ENCODE measurements at places on chromosomes 12 and 14.

DNA sequence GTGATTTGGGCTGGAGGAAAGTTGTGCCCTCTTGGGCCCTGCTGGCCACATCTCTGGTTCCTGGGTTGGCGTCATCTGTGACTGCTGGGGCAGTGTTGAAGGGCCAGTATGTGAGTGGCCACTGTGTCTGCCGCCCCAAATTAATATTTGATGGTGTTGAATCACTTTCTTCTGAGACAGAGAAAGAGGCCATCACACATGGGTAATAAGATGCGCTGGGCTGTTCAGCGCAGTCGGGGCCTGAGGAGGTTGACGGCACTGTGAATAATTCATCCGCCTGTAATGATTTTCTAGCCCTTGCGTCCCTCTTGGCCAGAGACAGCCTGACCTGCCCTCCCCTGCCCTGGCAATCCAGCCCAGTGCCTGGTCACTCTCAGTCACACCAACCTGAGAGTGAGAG lies 56.2 kb upstream of the BEGAIN start:
- DNase-seq: no peak

DNA sequence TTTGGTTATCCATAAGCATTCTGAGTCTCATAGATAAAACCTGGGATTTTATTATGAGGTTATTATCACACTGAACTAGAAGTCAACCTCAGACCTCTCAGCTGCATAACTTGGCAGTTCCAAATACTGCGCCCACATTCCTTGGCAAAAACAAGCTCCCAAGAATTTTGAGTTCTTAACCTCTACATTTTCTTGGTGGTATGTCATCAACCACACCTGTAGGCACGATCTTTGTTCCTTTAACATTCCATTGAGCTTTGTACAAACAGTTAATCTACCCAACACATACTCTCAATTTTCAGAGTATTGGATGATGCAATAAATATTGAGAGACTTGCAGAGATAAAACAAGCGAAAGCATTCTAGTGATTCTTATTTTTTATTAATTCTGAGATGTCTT lies 371.8 kb upstream of the PRICKLE1 start:
- no peak for DNase-seq

- DNase-seq: no peak
Observed at GRCh38 chr14:50666772-50667683, 1.1 kb downstream of the SAV1 start.

DNA sequence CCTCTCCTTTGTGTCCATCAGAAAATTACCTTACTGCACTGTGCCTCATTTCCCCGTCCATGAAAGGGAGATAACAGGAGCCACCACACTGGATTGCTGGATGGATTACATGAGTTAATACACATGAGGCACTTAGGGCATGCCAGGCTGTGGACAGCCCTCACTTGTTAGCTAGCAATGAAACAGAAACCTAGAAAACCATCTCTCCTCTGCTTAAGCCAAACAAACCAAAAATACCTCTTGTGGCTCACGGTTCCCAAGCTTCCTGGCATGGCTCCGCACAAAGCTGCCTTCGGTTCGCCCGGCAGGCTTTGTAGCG lies 660 bp upstream of the HCFC2 start:
- DNase-seq: no peak

GRCh38 chr12:11837216-11837934 lies 187.9 kb downstream of the ETV6 start:
- DNase-seq: no peak

DNA sequence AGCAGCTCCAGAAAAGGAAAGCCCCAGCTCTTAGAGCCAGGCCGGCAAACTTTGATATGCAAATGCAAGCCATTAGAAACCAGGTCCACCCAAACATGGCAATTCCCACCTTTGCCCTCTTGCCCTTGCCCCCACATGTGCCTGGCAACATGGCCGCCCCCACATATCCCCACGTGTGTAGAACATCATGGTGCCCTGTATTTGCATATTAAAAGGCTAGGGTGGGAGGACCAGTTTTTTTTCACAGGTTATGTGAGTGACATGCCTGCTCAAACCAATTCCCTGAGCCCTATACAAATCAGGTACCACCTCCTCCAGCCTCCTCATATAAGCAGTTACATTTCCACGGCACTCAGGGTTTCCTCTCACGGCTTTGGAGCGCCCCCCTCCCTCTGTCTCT lies 6.1 kb upstream of the ALDH1L2 start:
- DNase-seq: no peak

- DNase-seq: no peak
Observed at GRCh38 chr14:67265131-67265530, 23.9 kb downstream of the PALS1 start.

Measured in kidney (tissue), 22 donors.